Nephron progenitor cell (in vitro differentiated cells): ENCODE measurements at places on chromosomes 6 and 20.

- no peak for DNase-seq
These were observed 111.1 kb downstream of the COL12A1 start for GRCh38 chr6:75094614-75095200.

GRCh38 chr20:8404912-8405635, 273.0 kb downstream of the PLCB1 start:
- DNase-seq = no peak

GRCh38 chr6:31402324-31403282, 792 bp upstream of the MICA start:
- no peak for DNase-seq

- no peak for DNase-seq
These were observed 628.0 kb upstream of the NRSN1 start for GRCh38 chr6:23498013-23498412.

DNA sequence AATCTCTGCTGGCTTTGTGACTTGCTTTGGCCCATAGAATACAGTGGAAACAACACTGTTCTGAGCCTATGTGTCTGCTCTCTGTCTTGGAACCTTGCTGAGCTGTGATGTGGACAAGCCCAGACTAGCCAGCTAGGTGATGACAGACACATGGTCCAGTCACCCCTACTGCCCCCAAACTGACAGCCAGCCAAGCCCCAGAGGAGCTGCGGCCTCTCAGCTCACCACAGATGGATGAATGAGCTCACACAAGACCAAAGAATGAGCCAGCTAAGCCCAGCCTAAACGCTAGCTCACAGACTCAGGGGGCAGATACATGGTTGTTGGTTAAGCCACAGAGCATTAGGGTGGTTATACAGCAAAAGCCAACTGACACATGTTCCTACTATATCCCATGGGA, 4.1 kb downstream of the AARS2 start:
- no peak for DNase-seq

DNA sequence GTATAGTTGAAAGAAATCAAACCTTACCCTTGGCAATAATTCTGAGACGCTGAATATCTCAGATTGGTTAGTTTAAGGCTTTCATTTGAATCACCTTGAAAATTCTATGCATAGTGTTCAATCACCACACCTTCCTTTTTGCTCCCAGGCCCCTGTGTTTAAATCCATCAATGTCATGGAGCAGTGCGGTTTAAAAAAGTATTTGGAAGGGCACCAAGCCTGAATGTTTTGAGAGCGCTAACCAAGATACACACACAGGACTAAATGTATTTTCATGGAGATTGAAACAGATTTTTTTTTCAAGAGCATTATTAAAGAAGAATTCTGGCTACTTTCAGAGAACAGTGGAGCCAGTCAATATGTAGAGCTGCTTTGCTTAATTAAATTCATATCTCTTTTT, 195.7 kb downstream of the CENPW start:
- DNase-seq = no peak

DNA sequence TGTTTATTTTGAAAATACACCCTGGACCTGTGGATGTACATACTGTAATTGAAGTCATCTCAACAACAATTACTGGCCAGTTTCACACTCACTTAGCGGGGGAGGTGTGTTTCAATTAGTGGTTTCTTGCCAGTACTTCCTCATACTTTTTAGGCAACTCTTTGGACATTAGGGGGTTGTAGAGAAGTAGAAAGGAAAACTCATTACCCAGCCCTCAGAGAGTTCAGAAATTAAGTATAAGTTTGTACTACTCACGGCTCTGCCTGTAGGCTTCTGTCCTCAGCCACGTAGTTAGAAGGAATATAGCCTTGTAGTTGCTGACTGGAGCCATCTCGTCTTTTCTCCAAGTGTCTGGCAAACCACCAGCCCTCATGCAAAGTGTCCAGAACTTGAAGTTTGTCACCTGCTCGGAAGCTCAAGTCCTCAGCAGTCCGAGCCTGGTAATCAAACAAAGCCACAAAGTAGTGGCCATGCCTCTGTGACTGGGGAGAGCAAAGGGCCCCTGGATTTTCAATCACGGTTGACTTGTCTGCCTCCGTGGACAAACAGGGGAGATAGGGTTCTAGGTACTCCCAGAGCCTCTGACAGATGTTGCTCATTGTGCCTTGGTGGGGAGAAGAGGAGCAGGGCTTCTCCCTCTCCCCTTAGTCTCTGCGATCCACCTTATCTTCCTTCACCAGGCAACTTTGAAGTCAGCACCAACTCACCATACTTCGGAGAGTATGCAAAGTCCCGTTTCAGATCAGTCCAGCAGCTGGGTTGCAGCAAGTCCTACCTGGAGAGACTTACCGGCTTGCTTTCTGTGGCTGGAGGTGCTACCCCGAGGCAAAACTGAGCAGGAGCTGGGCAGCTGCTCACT, 749 bp downstream of the FRK start:
- DNase-seq = no peak

DNA sequence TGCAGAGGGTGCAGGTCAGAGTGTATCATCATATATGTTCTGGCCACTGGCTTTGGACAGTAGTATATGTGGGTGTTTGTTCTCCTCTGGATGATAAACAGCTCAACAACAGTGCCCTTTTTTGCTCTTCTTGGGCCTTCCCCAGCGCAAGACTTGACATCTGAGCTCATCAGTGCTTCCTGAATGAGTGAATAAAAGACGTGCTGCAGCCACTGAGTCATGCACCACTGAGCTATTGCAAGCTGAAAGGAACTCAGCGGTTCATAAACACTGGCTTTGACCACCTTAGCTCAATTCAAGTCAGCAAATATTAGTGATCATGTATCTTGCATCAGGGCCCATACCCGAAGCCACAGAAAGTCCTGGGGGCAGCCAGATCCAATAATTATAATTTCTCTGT, 105.3 kb upstream of the KCNG1 start:
- DNase-seq = no peak

- DNase-seq = no peak
These were observed 149.8 kb downstream of the EYS start for GRCh38 chr6:65557224-65557623.

- peak; percentile 36 for DNase-seq
These were observed 345.1 kb upstream of the AGPAT4 start for GRCh38 chr6:161618831-161619454.

DNA sequence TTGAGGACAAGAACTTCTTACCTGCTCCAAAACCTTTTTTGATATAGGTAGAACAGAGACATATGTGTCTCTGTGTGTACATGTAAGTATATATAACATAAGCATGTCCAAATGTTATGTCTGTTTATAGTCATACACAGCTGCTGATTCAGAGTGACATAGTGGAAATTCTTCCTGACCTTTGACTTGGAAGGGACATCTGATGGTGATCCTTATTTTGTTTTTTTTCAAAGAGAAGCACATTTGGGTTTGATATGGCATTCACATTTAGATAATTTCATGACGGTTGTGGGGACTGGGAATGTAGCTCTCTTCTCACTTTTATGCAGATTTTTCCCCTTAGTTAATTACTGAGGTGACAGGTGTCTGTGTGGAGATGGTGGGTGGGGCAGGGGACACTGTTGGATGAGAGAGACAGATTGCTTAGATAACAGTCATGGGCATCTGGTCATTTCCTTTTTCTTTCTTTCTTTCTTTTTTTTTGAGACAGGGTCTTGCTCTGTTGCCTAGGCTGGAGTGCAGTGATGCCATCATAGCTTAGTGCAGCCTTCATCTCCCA, 39.0 kb downstream of the FARS2 start:
- no peak for DNase-seq

- DNase-seq = no peak
These were observed 86.0 kb downstream of the TIAM2 start for GRCh38 chr6:155080881-155081845.

- DNase-seq = no peak
These were observed 323.2 kb downstream of the LRFN2 start for GRCh38 chr6:40263970-40264369.

DNA sequence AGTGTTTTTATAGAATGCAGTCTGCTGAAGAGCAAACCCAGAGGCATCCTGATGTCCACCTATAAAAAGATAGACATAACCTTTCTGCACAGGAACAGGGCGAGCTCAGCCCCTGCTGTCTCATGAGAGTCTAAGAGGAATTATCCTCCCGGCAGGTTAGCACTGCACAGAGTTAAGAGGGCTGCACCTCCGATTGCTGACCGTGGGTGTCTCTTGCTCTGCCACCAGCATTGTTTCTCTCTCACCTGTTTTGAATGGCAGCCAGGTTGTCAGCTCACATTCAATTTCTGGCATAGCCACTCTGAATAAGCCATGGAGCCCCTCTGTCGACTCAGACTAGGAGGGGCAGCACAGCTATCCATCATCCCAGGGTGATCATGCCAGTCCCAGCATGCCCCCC, 211.2 kb downstream of the PHACTR1 start:
- no peak for DNase-seq

GRCh38 chr6:7112741-7113313, 5.1 kb downstream of the RREB1 start:
- DNase-seq = peak; percentile 29

GRCh38 chr6:14436592-14437132, 319.1 kb downstream of the CD83 start:
- no peak for DNase-seq
